ENCODE measurements at places on chromosomes 4 and X.
A peak's percentile ranks its signal among the peaks of the same experiment; 100 is the strongest.

DNA sequence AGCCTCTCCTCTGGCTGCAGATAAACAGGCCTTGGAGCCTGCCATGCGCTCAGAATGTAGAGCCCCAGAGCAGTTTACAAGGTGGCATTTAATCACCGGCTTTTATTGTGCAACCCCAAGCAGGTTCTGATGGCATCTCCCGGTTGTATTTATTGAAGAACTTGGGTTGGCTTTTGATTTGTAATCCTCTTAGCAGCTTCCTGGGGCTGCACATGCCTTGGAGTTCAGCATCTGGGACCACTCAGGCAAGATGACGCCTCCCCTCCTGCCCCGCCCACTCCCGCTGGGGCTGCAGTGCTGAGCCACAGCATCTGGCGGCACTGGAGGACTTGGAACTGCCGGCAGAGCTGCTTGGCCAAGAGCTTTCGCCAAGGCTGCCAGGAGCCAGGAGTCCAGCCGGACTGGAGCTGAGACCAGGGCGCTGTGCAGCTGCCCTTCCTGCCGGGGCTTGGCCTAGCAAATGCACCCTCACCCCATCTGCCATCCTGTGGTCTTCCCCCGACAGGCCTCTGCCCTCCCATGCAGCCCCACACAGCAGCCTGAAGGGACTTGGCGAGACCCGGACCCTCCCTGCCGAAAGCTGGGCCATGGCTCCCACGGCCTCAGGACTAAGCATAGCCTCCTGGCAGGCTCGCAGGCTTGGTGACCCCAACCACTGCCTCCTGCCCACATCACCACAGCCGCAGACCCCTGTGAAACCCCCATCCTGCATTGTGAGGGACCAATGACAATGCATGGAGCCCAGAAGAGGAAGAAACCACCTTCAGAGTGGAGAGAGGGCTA is 5.4 kb downstream of the HTRA3 start:
- DNase-seq = peak; percentile 80

DNA sequence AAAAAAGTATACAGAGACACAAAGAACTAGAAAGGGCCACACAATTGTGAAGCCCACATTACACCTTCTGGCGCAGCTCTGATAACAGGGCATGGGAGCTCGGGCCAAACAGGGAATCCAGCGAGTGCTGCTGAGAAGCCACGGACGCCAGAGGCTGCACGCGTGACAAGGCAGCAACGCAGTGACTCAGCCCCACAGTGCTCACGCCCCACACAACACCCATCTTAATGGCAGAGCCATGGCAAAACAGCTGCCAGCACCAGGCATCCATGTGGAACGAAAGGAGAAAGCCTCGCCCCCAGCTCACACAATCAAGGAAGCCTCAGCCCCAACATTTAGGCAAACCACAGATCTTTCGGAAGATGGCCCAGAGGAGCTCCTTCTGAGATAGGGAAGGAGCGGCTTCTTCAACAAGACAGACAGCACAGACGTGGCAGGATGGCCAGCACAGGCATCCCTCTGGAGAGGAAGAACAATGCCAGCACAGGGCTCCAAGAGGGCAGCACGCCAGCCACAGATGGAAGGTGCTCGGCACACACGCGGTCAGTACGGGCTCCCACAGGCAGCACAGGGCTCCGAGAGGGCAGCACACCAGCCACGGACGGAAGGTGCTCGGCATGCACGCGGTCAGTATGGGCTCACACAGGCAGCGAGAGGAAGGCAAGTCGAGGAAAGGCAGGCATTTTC is 33.1 kb downstream of the GAK start:
- DNase-seq = no peak

DNA sequence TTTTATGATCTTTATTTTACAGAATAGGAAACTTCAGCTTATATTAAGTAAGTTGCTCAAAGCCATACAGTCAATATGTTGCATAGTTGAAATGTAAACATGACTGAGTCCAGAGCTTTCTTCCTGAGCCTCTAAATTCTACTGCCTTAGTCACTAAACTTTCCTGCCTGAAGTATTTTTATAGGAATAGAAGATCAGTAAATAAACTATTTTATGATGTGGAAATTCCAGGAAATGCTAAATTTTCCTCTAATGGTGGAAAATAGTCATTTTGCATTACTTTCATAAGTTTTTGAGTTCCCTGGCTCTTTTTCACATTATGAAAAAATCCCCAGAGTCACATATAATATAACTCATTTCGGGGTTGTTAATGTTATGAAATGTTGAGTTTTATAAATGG is 182.8 kb downstream of the BANK1 start:
- DNase-seq = peak; percentile 52

- no peak for DNase-seq
These were observed 146.8 kb downstream of the FSTL5 start for GRCh38 chr4:162016991-162017390.

DNA sequence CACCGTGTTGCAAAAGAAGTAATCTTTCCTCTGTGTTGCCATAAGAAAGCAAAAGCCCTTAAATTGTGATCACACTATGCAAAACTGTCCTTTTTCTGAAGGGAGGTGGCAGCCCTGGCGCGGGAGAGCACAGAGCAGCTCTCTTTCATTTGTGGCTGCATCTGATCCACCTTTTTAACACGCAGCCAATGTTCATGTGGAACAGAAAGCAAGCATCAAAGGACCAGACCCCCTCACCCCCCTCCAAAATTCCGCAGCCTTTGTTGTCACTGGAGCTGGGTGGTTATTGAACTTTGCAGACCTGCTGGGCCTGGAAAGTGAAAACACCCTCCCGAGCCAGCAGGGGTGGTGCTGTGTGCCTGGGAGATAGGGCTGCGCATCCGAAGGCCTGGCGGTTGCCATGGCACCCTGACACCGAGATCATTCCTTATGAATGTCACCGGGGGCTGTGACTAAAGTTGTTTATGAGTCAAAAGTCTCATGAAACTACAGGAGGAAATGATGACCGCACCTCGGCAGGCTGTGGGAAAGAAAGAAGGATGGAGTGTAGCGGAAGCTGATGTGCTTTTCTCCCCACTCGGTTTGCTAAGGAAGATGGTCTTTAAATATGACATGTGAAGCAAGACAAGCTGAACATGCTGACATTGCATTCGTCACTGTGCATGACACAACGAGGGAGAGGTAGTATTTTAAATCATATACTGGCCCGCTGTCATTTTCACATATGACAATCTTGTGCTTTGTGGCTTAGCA is 367.4 kb downstream of the UNC5C start:
- DNase-seq = peak; percentile 14

DNA sequence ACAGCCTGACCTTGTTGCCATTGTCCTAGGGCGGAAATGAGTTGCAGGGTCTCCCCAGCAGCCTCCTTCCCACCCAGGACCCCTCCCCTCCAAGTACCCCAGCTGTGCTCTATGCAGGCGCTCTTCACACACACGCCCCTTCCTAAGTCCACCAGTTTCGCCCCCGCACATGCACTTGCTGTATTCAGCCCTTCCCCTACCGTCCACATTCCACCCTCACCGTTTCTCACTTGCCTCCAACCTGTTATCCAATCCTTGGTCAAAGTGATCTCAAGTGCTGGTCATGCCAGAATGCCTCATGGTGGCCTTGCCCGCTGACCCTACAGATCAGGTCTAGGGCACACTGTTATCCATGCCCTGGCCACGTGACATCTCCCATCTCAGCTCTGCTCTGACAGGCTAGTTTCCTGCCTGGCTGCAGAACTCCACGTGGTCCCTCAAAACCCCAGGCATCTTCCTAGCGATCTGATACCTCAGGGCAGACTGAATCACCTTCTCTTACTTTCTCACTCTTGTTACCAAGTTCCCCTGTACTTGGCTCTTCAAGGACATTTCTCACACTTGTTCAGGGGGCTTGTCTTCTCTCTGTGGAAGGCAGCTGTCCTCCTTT is 39.7 kb downstream of the NSG1 start:
- DNase-seq = no peak

DNA sequence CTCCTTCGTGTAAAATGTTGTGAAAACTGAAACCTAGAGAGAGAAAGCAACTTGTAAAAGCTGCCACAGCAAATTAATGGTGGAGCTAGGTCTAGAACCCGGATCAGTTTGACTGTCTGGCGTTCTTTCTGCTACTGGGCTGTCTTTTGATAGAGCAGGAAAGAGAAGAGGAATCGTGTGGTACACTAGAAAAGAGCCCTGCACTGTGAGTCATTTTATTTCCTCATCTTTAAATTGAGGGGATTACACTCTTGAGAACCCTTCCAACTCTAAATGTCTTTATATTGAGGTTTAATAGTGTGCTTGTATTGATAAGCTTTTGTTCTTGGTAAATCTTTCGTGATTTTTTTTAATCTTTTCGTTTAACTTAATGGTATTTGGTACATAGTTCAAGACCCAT is 4.3 kb downstream of the WDR44 start:
- DNase-seq = peak; percentile 57

DNA sequence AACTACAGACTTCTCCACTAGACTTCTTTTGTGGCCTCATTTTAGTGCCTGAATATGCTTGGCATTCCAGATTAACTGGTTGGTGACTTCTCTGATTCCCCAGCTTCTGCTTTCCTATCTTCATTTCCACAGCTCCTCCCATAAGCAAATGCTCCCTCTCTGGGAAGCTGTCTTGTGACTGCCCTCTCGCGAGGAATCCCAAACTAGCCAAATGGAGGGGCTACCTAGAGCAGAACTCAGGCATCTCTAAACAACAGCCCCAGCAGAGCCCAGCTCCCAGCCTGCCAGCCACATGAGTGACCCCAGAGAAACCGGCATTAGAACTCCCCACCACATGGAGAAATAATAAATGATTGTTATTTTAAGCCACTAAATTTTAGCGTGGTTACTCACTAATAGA is 7.6 kb upstream of the VEGFD start:
- DNase-seq = no peak

Measured in iris pigment epithelial cell (primary cell).